ENCODE measurements at places on chromosomes 6 and 20.

- DNase-seq: no peak
Measured at GRCh38 chr6:163248051-163248450, 166.5 kb upstream of the QKI start.

GRCh38 chr20:32631933-32632460, 41.7 kb downstream of the C20orf203 start:
- DNase-seq: no peak

DNA sequence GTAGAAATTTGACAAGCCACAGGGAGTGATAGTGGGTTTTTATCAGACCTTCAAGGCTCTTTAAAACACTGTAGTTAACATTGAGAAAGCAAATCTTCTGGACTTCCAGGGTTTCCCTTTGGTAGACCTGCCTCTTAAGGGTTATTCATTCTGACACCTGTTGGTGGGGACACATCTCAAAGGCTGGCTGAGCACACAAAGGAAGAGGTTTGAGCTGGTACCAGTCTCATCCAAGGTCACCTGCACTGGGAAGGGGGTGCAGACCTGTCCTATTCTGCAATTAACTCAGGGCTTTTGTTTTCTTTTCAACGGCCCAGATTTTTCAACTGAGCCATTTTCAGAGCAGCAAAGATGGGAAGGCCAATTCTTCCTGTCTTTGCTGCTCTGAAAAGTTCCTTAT, 45.6 kb downstream of the EDN1 start:
- DNase-seq: no peak

DNA sequence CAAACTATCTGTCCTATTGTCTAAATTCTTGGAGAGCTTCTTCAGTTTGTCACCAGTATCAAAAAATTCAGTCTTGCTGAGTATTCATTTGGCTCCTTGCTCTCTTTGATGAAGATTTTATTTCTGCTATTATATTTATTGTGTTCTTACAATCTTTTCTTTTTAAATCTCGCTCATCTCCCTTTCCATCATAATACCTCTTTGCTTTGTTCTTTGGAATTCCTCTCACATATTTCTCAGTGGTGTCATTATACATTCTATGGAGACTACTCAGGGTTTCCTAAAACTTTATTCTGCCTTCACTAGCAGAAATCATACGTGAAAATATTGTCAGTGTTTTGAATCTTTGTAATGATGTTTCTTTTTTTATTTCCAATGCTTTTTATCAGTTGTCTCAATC, 445.2 kb upstream of the ID4 start:
- no peak for DNase-seq

GRCh38 chr6:158640519-158640918, 4.0 kb downstream of the DYNLT1 start:
- no peak for DNase-seq

DNA sequence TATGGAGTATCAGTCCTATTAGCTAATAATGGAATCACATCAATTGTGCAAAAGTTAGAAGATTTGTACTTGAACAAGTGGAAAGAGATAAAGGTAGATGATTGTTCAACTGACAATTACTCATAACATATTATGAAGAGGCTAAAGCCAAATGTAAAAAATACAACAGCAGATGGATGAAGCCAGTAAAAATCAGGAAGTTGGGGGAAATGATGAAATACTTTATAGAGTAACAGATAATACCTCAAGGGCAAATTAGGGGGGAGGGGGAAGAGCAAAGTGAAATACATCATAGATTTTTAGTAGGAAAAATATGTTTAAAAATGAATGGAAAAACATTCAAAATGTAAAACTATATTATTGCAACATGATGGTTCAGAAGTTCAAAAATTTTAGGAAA, 114.0 kb downstream of the PDSS2 start:
- no peak for DNase-seq

GRCh38 chr20:4006640-4007039, 8.7 kb downstream of the RNF24 start:
- DNase-seq: no peak
